ENCODE measurements at places on chromosomes 4 and X.
A peak's percentile ranks its signal among the peaks of the same experiment; 100 is the strongest.

DNA sequence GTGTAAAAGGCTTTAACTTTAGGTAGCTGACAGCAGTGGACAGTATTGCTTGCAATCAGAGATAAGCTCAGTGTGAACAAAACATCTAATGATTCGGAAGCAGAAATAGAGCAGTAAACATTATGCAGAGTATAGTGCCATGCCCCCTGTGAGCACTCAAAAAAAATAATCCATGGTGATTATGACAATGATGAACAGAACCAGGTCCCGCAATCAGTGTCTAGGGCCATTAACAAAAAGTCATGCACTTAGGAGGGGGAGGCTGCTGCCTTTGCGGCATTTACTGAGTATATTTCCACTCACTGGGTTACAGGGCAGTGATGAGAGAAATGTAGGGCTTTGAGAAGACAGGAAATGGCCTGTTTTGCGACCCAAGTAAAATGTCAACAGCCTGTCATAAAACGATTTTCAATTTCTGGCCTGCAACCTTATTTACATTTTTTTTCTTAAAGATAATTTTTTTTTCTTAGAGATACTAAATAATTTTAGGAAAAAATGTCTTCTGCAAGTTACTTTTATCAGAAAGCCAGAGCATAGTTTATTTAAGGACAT lies 27.3 kb upstream of the NEIL3 start:
- DNase-seq: no peak

- no peak for DNase-seq
Observed at GRCh38 chr4:31234494-31234893, 514.3 kb downstream of the PCDH7 start.

- no peak for DNase-seq
Observed at GRCh38 chr4:176545872-176546271, 226.1 kb downstream of the SPCS3 start.

DNA sequence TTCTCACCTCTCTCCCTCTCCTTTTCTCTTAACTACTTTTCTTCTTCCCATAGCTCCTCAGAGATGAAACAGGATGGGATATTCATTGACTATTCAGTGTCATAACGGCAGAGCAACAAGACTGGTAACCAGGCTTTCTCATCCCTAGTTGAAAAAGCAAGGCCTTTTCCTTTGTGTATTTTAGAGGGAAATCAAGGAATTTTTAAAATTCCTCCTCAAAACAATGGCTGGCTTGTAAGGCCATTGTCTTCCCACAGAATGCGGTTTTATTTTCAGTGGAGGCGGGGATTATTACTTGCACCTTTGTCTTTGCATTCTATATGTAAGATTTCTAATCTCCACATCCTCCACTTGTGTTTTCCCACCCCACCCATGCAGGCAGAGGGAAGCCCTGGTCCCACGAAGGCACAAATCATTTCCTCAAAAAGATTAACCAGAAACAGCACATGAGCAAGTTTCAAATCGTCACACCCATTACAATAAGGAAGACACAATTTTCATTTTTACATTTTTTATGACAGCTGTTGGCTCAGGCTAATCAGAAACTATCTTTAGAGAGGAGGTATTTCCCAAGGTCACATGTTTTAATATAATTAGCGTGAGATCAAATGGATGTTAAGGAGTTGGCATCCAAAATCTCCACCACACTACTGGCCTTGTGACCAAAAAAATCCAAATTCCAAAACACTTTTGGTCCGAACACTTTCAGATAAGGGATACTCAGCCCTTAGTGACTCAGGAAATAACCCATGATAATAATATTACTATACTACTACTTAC lies 53.0 kb upstream of the KDR start:
- DNase-seq: no peak

GRCh38 chr4:174616661-174617060 lies 94.4 kb upstream of the HPGD start:
- no peak for DNase-seq

DNA sequence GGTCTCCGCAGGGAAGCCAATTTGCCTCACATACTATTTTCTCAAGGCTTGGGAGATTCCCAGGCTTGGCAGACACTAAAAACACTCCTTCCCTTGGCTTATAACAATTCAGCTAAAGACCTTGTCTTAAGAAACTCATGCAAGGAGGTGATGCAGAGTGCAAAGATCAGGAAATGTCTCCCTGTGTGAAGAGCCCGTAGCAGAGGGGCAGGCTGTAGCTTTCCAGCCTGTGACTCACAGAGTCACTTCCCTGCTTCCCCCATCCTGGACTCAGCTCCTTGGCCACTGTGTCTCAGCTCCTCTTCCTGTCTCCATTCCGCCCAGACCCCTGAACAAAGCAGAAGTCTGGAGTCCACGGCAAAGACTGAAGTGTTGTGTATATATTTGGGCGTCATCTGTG lies 56.1 kb downstream of the KDR start:
- no peak for DNase-seq

GRCh38 chrX:17496407-17496806 lies 121.4 kb downstream of the NHS start:
- no peak for DNase-seq

DNA sequence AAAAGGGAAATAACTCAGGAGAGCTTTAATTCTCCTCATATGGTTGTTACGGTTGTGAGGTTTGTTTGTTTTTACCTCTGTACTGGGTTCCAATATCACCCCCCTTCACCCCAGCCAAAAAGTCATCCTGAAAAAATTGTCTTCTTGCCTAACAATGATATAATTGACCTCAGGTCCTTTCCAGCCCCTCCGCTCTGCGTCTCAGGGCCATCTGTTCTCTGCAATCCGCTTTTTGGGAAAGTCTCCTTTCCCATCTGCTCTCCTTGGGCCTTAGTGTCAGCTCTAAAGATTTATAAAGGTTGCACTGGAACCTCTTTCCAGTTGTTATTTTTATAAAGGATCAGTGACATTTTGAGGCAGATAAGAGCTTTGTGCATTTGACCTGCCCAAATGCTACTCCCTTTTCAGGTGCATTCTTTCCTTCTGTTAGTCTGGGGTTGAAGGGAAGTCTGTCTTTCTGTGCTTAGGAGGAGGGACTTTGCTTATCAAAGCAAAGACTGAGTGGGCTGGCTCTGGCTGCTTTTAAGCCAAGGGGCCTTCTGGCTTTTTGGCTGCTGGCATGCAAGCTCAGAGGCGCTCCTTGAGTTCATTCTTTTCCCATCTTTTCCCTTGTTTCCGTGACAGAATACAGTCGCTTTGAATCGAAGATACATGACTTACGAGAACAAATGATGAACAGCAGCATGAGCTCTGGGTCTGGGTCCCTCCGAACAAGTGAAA lies 34.1 kb downstream of the DLG3 start:
- no peak for DNase-seq

DNA sequence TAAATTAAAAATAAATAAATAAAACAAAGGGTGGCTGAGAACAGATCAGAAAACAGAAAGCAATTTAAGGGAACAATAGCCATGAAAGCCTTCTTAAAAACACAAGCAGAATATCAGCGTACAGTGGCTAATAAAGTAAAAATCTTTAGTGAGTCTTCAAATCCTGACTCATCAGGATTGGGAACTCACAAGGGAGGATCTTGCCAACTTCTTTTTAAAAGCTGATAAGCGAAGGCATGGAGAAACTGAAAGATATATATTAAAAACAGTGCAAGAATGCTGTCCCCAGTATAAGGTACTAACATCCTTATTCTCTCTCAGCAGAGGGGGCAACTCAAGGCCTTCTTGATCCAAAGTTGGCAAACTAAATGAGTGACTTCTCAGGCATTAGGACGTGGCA lies 180.1 kb downstream of the DHX15 start:
- DNase-seq: no peak

GRCh38 chrX:24294619-24295018 lies 19.2 kb downstream of the SUPT20HL2 start:
- DNase-seq: peak; percentile 59

DNA sequence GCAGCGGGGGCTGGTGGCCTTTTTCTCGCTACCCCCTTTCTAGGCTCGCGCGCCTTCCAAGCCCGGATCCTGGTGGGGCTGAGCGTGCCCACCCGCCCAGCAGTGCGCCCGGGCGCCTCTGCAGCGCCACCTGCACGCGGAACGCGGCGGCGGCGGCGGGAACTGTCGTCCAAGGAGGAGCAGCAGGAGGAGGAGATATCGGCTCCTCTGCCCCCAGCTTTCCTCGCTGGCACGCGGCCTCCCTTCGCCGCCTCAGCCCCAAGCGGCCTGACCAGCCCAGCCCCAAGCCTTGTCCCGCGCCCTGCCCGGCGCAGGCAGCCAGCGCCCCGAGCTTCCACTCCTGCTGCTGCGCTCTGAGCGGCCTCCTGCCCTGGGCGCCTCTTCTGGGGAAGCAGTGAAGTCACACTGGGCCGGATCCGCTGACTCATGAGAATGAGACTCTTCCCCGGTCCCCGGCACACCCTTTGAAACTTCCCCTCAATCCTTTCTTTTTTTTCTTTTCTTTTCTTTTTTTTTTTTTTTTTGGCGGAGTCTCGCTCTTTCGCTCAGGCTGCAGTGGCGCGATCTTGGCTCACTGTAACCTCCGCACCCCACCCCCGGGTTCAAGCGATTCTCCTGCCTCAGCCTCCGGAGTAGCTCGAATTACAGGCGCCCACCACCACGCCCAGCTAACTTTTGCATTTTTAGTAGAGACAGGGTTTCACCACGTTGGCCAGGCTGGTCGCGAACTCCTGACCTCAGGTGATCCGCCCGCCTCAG lies 10.6 kb upstream of the ELF4 start:
- DNase-seq: peak; percentile 78

DNA sequence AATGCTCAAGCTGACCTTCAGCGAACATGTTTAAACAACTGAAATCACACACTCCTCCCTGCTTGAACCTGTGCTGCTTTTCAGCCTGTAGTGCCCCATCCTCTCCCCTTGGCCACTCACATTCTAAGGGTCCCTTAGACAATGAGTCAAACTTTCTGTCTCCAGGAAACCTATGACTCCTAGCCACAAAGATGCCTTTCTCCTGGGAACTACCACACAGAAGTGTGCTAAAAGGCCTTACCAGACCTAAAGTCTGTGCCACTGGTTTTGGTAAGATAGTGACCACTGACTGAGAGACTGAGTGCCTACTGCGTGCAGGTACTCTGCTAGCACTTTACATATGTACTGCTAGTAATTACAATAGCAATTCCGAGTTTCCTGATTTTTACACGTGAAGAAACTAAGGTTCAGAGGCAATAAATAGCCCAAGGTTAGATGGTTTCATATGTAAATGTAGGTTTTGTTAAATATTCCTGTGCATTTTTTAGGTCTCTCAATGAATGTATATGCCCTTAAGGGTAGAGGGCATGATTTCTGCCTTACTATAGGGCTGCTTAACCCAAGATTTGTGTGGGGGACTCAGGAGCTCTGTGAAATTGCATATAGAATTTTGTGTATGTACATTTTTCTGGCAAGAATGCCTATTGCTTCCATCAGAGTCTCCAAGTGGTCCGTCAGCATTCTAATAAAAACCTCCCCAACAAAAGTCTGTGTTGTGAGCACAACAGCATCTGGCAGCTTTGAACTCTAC lies 71.1 kb downstream of the NSG1 start:
- no peak for DNase-seq

GRCh38 chrX:43643662-43644061 lies 12.4 kb upstream of the MAOA start:
- DNase-seq: no peak

DNA sequence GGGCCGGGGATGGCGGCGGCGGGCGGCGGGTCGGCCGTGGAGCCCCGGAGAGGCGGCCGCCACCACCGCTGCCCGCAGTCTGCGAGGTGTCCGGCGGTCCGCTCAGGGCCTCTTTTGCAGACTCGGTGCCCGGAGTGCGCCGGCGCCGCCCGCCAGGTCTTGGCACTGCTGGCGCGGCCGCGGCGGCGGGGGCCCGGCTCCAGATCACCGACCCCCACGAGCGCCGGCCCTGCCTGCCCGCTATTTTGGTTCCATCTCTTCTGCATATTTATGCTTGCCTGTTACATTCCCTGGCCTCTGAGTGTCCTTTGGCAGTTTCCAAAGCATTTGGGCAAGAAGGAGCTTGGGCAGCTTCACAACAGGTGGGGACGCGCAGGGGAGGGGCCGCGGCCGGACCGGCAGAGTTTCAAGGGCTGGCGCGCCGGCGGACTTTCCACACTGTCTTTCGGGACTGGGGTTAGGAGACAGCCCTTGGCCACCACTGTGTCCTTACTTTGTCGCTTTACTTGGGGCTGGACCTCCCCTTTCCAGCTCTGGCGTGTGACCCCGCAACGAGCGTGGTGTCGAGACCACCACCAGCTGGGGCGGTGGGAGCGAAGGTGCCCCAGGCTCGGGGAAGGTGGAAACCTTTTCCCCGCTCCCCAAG lies 668 bp upstream of the TAPT1 start:
- DNase-seq: peak; percentile 73

GRCh38 chrX:149539283-149540130 lies 1.3 kb upstream of the EOLA1 start:
- DNase-seq: peak; percentile 93

GRCh38 chr4:140103676-140104075 lies 50.3 kb downstream of the MAML3 start:
- no peak for DNase-seq

DNA sequence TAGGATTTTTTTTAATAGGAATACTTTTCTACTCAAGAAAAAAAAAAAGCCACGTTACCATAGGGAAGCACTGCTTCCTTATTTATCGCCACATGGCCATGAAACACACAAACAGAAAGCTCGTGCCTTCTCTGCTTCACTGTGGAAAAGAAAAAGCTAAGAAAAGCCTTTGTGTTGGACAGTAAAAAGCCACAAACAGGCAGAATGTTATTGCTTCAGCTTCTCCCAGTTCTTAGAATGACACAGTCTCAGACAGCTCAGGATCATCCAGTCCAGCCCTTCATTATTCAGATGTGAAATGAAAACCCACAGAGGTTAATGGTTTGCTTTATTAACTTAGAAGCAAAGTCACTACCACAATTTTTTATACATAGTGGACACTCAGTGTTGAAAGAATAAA lies 181.6 kb upstream of the NOCT start:
- no peak for DNase-seq

GRCh38 chrX:106588801-106589200 lies 23.0 kb upstream of the RADX start:
- DNase-seq: no peak

GRCh38 chr4:151670843-151671242 lies 90.0 kb downstream of the GATB start:
- DNase-seq: no peak

DNA sequence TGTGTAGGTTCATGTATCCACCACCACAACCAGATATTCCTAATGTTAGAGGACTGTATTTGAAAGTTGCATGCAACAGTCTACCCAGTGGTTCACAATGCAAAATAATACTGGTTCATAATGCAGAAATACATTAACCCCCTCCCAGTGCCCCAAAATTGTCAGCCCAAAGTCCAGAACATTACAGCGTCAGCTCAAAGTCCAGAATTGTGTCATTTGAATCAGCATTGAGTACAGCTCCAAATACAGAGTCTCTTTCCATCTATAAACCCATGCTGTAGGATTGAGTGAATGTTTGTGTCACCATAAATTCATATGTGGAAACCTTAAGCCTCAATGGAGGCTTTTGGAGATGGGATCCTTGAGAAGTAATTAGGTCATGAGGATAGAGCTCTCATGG lies 54.0 kb downstream of the MCUB start:
- no peak for DNase-seq

- DNase-seq: no peak
Observed at GRCh38 chr4:113446019-113446418, 315.5 kb downstream of the CAMK2D start.

Data from testis (tissue), 5 donors.